ENCODE measurements at places on chromosomes 4 and X.

GRCh38 chrX:56800801-56801200 is 71.8 kb downstream of the NBDY start:
- H3K4me3 ChIP-seq, result no peak overlapping the region
- DNase-seq, result no peak
- H3K27ac ChIP-seq, result no peak overlapping the region

DNA sequence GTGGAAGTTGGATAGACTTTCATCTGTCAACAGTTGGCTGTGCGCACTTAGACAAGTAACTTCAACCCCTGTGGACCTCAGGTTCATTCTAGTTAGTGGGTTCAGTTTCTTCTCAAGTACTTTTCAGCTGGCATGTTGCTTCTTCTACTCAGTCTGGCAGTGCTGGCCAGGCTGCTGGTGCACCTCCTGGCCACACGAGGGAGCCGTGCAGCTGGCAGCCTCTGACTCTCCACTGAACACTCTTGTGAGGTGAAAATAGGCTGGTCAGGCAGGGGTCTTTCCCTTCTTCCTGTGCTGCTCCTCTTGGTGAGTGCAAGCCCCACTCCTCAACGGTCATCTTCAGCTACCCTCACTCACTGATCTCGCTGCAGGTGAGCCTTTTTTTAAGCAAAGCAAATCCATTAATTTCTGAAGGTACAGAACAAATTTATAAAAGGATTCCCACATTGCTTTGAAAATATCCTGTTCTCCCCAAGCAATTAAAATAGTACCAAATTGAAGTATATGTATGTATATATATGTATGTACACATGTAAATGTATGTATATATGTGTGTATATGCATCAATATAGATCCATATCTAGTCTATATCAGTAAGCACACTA is 30.6 kb downstream of the LONRF3 start:
- no peak overlapping the region for H3K4me3 ChIP-seq
- no peaks in the 10 kb centered on the region for H3K4me1 ChIP-seq
- no peak overlapping the region for H3K27ac ChIP-seq
- H3K36me3 ChIP-seq, result no peaks in the 10 kb centered on the region
- no peaks in the 10 kb centered on the region for H3K27me3 ChIP-seq

GRCh38 chr4:44320833-44321232 is 127.8 kb downstream of the KCTD8 start:
- no peak overlapping the region for H3K4me3 ChIP-seq
- no peaks in the 10 kb centered on the region for H3K27me3 ChIP-seq
- H3K27ac ChIP-seq, result no peak overlapping the region
- no peaks in the 10 kb centered on the region for H3K36me3 ChIP-seq
- no peaks in the 10 kb centered on the region for H3K4me1 ChIP-seq

- H3K36me3 ChIP-seq, result no peaks in the 10 kb centered on the region
- no peak overlapping the region for H3K27ac ChIP-seq
- no peaks in the 10 kb centered on the region for H3K4me1 ChIP-seq
- H3K27me3 ChIP-seq, result no peaks in the 10 kb centered on the region
- H3K4me3 ChIP-seq, result no peak overlapping the region
Observed at GRCh38 chr4:16617011-16617410, 281.4 kb downstream of the LDB2 start.

- H3K36me3 ChIP-seq, result peaks cover 31% of the 10 kb centered on the region
- H3K27ac ChIP-seq, result no peak overlapping the region
- H3K27me3 ChIP-seq, result no peaks in the 10 kb centered on the region
- H3K4me3 ChIP-seq, result no peak overlapping the region
- no peaks in the 10 kb centered on the region for H3K4me1 ChIP-seq
Observed at GRCh38 chr4:37651781-37652377, 34.3 kb downstream of the RELL1 start.

GRCh38 chrX:150377005-150377404 is 13.9 kb downstream of the MAMLD1 start:
- DNase-seq, result no peak
- H3K27me3 ChIP-seq, result no peaks in the 10 kb centered on the region
- peaks cover 9% of the 10 kb centered on the region for H3K4me1 ChIP-seq

DNA sequence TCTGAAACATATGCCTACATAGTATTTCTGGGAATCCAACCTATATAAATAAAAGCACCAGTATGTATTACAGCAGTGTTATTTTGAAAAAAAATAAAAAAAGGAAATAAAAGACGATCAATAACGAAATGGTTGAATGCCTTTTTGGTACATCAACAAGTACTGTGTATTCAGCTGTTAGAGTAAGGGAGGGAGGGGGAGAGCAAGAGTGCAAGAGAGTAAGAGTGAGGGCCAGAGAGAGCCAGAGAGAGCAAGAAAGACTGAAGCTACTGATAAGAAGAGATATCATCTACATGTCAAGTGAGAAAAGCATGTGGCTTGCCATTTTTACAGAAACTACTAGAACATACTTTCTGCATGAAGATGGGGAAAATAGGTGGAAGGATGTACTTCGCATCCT is 1.8 kb downstream of the SPIN4 start:
- no peak overlapping the region for H3K27ac ChIP-seq
- no peaks in the 10 kb centered on the region for H3K36me3 ChIP-seq
- no peaks in the 10 kb centered on the region for H3K27me3 ChIP-seq
- no peaks in the 10 kb centered on the region for H3K4me1 ChIP-seq

Measured in esophagus squamous epithelium (tissue), 5 donors.